ENCODE measurements at places on chromosomes 13 and 19.
A peak's percentile ranks its signal among the peaks of the same experiment; 100 is the strongest.

- no peak for DNase-seq
Measured at GRCh38 chr19:1434577-1435060, 3.6 kb upstream of the RPS15 start.

DNA sequence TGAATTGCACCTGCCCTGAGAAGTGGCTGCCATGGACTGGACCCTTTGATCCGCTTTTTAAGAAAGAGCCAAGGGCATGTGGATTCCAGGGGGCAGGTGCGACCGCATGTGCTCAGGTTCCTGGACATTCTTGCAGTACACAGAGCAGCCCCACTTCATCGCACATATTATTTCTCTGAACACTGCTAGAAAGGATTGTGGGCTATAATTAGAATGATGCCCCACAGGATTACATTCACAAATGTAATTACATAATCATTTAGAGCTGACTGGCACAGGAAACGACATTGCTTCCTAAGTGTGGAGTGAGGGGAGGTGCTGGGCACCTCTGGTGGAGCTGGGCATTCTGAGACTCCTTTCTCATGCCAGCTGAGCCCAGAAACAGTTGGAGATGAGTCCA is 37.5 kb upstream of the VSTM2B start:
- DNase-seq: no peak

DNA sequence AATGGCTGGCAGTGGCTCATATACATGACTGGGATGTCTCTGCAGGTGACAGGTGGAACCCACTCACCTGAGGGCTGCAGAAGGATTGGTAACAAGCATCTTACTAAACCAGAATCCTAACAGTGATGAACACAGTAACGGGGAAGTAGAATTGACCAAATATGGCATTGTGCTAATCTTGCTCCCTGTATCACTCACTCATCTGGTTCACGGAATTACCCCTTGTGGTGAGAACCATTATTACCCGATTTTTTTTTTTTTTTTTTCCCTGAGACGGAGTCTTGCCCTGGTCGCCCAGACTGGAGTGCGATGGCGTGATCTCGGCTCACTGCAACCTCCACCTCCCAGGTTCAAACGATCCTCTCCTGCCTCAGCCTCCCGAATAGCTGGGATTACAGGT is 69.5 kb downstream of the PTPRS start:
- DNase-seq: peak; percentile 38

DNA sequence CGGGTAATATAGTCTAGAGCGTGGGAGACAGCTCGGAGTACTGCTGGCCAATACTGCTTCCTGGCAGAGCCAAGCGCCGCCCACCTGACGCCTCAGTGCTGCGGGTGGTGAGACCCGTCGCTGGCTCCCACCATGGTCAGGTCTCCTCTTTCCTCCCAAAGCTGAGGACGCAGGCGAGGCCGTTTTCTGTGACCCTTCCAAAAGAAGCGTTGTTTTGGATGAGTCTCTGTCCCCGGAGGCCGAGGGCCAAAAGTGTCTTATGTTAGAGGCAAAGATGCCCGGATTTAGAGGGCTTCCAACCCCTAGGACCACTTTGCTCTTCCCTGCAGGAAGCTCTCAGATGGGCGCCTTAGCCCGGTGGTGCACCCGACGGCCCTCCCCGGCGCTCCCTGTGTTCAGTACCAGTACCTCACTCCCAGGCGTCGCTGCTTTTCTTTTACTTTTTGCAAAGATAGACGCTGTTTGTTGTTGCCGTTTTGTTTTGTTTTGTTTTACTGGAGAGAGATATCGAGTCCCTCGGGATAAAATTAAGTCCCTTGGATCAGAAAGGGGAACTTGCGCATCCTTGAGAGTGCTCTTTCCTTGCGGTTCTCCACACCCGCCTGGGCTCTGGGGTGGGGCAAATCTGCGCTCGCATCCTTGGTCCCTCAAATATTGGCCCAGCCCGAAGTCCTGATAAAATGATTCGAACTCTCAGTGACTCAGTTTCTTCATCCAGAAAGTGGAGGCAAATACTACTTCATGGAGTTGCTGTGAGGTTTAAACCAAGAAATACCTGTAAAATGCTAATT is 7.0 kb downstream of the PDX1 start:
- no peak for DNase-seq

DNA sequence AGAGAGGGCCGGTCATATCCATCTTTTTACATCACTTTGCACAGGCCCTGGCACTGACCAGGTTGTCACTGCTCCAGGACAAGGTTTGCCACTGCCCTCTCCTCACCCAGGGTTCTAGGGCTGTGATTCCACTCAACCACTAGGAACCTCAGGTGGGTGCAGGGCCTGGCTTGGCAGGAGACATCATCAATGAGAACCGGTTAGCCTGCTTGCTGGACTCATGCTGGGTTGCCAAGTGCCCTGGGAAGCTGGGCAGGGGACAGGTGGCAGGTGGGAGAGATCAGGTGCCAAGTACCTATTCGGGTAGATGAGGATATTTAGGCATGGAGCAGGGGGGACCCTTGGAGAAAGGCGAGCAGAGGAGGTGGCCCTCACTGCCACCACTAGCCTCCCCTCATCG is 4.2 kb upstream of the CERS4 start:
- DNase-seq: no peak

GRCh38 chr13:30629527-30629926 is 11.8 kb downstream of the USPL1 start:
- DNase-seq: peak; percentile 54

- DNase-seq: no peak
Measured at GRCh38 chr13:74767050-74767449, 632.8 kb upstream of the KLF12 start.

DNA sequence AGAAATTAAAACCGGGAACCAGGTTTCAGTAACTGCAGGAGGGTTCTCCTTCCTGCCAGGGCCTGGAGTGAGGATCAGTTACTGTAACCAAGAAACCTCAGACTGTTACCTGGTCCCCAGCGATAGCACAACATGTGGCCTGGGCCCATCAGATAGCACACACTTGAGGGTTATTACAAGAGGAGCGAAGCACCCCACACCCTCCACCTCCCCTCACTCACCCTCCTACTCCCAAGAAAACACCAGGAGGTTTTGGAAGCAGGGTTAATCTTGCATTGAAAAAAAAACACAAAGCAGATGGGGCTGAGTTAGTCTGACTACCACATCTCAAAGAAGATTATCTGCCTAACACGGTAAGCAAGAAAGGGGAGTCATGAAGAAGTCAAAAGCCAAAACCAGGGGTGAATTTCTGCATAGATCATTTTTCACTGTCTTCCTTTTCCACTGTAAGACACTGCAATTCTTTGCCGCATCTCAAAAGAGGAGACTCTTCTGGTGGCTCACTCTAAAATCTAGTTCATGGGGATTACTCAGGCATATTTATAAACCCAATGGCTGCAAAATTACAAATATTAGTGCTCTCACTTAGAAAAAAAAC is 75.9 kb upstream of the DOCK9 start:
- DNase-seq: peak; percentile 96

DNA sequence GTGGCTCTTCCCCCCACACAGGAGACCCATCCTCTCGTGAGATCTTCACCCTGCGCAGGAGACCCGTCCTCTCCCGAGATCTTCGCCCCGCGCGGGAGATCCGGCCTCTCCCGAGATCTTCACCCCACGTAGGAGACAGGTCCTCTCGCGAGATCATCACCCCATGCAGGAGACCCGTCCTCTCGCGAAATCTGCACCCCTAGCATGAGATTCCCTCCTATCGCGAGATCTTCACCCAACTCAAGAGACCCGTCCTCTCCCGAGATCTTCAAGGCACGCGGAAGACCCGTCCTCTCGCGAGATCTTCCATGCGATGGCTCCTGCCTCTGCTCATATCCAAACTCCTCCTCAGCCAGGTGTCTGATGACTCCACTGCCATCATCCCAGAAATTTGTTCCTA is 24.3 kb downstream of the LAIR2 start:
- DNase-seq: no peak

DNA sequence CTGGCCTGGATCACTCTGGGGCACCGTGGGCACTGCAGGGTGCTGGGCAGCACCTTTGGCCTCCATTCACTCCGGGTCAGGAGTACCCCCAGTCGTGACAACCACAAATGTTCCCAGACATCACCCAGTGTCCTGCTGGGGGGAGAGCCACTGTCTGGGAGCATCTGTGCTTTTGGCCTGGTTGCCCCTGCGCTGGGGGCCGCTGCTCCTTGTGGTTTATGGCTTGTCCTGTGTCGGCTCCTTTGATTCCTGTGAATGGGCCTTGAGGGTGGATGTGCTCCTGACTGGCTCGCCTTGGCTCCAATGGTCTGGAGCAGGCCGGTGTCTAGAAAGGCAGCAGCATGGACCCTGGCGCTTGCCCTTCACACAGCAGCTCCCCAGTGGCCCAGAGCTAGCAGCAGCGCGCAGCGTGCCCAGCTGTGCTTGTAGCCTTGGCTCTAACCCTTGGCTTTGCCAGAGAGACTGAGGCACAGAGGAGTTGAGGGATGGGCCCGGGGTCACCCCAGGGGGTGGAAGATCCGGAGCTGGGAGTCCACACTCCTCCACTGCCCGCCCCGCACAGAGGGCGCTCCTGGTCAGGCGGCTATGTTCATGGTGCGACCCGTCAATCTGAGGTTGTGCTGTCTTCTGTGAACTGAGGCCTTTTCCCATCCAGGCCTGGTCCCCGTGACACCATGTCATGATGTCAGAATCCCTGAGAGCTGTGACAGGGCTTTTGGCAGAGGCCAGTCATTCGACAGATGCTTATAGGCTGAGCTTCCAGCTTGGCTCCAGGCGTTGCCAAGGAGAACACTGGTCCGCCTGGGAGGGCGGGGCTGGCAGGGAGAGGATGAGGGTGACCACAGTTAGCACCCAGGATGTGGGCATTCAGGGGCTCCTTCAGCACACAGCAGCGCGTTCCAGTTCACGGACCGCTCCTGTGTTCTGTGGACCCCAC is 4.1 kb downstream of the DAZAP1 start:
- peak; percentile 48 for DNase-seq

DNA sequence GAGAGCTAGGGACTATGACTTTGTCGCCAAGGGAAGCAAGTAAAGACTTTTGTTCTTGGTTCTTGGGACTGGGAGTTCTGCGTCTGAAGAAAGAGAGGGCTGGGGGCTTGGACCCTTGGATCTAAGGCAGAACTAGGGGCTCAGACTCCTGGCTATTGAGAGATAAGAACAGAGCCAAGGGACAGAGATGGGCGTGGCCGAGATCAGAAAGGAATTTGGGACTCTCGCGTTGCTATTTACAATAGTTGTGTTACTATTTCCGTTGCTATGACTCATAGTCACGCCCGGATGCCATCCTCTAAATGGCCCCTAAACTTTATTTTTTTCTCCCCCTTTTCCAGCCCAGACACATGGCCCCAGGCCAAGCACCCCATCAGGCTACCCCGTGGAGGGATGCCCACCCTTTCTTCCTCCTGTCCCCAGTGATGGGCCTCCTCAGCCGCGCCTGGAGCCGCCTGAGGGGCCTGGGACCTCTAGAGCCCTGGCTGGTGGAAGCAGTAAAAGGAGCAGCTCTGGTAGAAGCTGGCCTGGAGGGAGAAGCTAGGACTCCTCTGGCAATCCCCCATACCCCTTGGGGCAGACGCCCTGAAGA is 759 bp downstream of the PPP1R15A start:
- DNase-seq: peak; percentile 99

DNA sequence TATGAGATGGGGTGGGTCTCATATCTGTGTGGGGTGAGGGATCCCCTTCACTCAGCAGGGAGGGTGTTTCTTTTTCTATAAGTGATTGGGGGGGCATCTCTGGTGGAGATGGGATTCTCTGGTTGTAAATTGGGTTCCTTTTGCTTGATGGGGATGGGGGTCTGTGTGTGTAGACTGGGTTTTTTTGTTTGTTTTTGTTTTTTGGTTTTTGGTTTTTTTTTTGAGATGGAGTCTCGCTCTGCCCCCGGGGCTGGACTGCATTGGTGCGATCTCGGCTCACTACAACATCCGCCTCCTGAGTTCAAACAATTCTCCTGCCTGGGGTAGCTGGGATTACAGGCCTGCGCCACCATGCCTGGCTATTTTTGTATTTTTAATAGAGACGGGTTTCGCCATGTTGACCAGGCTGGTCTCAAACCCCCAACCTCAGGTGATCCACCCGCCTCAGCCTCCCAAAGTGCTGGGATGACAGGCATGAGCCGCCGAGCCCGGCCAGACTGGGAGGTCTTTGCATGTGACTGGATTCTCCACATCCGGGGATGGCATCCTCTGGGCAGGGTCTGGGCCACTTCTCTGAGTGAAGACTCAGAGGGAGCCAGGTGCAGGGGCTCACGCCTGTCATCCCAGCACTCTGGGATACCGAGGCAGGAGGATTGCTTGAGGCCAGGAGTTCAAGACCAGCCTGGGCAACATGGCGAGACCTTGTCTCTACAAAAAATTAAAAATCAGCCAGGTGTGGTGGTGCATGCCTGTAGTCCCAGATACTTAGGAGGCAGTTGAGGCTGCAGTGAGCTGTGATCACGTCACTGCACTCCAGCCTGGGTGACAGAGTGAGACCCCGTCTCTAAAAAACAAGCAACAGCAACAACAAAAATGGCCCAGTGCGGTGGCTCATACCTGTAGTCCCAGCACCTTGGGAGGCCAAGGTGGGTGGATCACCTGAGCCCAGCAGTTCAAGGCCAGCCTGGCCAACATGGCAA is 799 bp downstream of the MYBPC2 start:
- DNase-seq: no peak

DNA sequence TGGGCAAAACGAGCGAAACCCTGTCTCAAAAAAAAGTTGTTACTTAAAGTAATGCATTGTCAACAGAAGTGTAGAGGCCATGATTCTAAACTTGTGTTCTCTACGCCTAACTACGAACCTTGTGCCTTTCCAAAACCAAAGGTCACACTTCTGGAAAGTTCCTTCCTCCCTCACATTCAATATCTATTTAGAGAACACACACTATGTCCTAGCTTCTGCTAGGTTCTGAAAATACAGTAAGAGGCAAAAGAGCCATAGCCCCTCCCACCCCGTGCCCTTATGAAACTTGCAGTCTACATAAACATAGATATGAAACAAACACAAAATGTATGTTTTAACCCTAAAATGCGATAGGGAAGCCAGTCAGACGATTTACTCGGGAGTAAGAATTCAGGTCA is 36.4 kb downstream of the RNF6 start:
- no peak for DNase-seq

All from hematopoietic multipotent progenitor cell treated with erythropoietin and hydrocortisone succinate and interleukin-3 and kit ligand, for 6 days (in vitro differentiated cells).